NT2/D1 (cell line): ENCODE measurements at places on chromosomes 6 and 20.

DNA sequence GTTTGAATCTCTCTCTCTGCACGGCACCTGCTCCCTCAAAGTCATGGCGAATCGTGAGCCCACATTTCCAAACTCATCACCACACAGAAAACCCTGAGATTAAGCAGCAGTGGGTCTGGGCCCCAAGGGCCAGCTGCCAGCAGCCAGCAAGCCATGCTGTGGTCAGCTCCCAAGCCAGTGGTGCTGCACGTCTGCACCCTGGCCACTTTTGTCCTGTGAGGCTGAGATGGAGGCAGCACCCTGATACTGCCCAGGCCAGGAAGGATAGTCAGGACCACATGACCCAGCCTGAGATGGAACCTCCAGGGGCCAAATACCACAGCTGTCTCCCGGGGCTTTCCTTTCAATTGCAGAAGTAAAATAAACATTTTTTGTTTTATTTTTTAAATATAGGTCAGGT is 93.9 kb downstream of the PRND start:
- DNase-seq = no peak

DNA sequence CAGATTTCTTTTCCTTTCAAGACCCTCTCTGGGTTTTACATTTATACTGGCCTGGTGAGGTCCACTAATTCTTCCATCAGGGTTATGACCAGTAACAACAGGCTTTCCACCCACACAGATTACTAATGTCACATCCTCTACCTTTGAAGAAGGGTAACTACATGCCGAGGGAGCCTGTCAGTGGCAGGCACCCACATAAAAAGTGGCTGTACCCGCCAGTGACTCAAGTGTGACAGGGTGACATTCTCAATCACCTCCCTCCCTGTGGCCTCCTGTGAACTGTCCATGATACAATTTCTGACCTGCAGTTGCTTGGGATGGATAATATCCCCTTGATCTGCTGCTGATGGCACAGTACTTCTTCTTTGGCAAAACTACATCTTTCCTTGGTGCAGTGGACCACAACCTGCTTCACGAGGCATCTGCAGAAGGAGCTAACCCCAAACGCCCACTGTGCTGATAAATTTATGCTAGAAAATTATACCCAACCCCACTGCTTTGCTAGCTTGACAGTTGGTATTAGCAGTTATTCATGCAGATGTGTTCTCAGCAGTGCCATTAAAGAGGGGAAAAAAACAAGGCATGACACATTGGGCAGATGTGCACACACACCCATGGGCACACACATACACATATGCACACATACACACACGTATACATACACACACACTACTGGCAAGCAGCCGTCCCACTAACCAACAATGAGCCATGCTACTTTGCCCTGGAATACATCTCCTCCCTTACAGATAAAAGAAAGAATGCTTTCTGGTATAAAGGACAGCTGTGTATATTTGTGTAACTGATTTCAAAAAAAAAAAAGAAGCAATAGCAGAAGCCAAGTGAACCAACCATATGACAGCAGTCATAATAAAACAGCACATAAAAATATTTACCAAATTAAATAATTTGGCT is 20.8 kb downstream of the GFOD1 start:
- DNase-seq = no peak

DNA sequence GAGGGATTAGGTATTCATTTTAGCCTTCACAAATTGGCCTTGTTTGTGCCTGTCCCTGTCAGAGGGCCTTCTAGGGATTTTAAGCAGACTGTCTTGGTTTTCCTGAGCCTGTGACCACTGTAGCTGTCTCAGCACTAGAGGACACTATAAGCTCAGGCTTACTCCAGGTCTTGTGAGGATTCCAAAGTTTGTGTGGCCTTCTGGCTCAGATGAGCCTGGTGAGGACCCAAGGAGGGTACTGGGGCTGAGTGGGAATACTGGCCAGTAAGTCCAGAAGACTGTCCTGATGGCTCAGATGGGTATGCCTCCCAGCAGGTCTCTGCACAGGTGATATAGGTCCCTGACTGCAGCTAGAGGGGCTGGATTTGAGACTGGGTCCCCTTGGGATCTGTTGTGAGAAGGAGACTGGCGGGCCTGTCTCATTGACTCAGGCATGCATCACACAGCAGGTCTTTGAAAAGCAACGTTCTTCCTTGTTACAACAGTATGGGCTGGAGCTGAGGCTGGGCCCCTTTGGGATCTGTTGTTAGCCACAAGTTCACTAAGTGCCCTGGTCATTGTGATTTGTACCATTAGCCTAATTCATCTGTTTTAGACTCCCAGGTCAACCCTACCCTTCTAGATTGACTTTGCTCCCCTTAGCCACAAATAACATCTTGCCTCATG is 26.3 kb upstream of the TFB1M start:
- DNase-seq = peak; percentile 23

DNA sequence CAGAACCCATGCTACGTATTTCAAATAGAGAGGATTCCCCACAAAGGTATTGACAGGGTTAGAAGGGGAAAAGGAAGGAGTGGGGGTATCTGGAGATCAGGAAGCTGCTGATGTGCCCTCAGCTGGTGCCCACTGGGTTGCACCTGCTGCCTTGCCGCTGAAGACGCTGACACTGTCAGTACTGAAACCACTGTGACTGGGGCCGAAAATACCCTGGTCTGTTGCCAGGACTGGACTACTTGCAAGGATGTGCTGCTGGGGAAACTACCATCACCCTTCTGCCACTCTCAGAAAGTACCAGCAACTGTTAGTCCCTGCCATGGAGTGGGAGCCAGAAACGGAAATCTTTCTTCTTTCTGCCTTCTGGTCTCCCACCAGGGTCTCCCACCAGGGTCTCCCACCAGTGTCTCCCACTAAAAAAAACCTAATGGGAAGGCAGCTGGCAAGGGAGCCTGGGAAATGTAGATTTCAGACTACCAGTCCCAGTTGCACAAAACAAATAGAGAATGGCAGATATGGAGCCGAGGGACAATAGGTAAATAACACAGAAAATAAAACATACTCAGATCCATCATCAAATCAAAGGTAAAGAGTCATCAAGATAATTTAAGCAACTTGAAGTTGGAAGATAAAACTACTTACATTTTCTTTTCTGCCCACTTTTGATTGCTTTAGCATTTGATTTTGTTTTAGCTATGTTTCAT is 204.8 kb downstream of the TPBG start:
- DNase-seq = no peak

DNA sequence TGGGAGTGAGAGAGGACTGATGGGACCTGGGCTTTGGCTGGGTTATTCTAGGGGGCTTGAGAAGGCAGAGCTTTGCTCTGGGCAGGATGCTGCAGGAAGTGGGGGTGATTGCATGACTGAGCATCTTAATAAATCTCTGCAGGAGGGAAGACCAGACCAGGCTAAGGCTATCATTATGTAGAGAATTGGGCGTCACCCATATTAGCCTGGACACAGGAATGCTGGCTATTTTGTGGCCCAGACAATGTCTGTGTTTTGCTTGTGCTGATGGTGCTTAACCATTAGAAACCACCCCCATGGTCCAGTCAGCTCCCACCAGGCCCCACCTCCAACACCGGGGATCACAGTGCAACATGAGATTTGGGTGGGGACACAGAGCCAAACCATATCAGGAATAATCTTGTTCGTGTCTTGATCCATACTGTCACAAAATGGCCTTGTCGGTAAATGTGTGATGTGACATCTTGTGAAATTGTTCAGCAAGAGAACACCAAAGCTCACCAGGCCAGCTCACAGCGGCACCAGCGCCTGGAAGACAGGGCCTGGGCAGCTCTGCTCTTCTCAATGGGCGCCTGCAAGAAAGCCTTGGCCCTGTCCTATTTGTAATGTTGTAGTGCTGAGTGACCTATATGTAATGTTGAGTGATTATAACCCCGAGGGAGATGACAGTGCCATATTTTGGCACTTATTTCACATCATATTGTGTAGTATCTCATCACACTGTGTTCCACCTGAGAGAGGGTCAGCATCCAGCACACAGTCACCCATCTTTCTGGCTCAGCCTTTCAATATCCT is 211.8 kb downstream of the QKI start:
- no peak for DNase-seq

GRCh38 chr6:91613481-91613880 is 1026.6 kb upstream of the MAP3K7 start:
- no peak for DNase-seq

- DNase-seq = no peak
Measured at GRCh38 chr6:81242624-81243023, 509.9 kb downstream of the TENT5A start.
